ENCODE measurements at places on chromosomes 6 and 20.
A peak's percentile ranks its signal among the peaks of the same experiment; 100 is the strongest.

DNA sequence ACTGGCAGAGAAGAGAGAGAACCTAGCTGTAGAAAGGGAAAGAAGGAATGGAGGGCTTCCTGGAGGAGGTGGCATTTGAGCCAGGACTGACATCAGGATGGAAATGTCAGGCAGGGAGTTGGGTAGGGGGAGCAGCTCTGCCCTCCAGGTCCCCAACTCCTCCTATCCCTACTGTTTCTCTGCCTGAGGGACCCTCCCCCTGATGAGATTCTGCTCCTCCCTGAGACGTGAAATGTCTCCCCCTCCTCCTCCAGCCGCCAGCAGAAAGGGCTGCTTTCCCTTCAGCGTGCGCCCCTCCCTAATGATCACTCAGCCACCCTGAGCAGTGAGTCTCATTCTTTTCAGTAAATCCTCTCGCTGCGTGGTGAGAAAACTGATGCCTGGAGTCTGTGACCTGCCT, 40.6 kb downstream of the HLA-DPB1 start:
- DNase-seq, result peak; percentile 54

DNA sequence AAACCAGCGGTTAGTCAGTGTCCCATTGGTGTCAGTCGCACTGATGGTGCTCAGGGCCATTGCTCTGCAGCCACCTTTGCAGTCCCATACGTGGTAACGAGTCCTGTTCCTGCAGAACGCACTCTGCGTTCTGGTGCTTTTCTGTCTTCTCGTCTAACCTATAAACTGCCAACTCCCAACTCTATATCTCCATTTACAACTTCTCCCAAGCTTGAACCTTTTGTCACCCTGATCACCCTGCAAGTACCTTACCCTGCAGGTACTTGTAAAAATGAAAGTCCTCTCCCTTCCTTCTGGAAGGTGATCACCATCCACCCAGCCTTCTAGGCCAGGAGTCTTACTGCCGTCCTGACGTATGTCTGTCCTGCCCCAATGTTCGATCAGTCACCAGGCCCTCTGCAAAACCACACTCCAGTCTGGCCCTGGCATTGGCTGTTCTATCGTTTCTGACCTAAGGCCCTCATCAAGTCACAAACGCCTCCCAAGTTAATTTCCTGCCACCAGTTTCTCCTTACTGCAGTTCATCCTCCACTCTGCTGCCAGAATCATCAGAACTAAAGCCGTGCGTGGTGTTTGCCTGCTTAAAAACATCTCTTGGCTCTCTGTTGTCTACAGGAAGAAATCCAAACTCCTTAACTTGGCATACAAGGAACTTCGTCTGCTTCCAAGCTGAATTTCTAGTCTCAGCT, 7.9 kb downstream of the RREB1 start:
- DNase-seq, result no peak

GRCh38 chr20:44516491-44516890, 5.4 kb downstream of the SERINC3 start:
- DNase-seq, result no peak

GRCh38 chr6:19664050-19664449, 173.1 kb upstream of the ID4 start:
- peak; percentile 7 for DNase-seq
